ENCODE measurements at places on chromosomes 16 and 17.

- no peak for DNase-seq
Observed at GRCh38 chr17:49910094-49910857, 58.7 kb upstream of the DLX4 start.

DNA sequence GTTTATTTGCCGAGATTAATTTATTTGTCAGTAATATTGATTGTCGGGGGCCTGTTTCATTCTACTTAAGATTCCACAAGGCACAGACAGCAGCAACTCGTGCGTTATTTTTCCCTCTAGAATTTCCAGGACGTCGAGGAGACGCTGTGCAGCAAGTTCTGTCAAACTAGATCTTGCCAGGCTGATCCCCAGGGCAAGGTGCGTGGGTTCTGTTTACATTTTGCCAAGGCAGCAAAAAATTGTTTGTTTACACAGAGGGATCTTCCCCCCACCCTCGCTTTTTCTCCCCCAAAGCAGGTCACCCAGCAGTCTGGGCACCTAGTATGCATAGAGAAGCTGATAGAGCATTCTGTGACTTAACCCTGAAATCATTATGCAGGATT lies 111.4 kb downstream of the IRX3 start:
- DNase-seq = no peak

DNA sequence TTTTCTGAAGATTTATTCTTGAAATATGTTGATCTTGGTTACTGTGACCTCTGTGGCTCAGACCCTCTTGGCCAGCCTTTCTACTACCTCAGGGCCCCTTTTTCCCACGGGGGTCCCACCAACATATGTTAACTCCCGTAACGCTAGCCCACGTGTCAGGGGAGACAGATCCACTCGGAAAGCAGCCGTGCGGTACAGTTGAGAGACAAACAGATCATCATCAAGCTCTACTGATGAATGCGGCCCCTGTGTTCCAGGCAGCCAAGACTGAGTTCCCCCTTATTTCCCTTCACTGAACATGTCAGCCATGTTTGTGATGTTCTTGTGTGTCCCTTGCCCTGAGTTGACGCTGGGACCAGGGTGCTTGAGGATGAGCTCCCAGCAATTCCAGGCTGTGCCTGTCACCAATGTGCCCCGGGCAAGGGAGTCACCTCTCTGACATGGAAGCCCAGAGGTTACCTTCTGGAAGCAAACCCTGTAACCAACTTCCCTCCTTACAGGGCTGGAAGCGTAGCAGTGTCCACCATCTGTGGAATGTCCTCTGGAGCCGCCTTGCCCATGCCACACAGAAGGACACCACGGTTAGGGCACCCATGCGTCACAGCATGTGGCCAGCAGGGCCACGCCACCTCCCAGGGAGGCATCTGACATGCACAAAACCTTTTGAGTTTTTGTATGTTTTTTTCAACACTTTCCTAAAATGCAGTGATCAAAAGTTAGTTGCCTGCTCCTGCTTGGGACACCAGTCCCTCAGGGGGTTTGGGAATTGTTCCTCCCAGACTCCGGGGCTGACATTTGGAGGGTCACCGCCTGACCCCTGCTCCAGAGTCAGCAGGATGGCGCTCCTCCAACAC lies 193.7 kb upstream of the CHMP6 start:
- DNase-seq = no peak

DNA sequence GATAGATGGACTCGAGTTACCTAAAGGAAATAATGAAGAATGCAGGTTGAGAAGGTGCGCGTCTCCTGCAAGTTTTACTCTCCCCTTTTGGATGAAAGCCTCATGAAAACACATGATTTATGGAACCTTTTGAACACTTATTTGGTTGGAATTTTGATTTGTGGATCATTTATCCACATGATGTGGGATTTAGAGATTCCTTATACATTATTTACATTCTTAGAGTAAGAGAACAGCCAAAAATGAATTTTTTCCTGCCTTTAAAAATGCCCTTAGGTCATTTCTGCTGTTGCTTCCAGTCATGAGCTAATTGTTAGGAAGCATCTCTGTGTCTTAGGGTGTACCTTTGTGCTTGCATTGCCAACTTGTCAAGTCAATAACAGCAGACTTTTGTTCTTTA lies 99.9 kb downstream of the RPTOR start:
- peak; percentile 52 for DNase-seq

DNA sequence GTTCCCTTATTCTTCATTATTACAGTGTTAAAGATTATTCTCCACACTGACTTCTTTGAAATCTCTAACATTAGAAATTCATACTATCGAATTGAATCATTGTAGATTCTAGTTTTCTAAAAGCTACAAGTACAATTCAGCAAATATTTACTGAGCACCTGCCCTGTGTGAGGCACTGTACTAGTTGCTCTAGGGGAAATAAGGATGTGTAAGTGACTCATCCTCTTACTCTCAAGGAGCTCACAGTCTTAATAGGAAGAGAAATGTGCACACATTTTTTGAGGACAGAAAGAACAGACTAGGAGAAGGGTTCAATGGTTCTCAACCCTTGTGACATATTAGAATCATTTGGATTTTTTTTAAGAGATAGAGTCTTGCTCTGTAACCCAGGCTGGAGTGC lies 7.7 kb upstream of the SLFN12L start:
- DNase-seq = no peak

DNA sequence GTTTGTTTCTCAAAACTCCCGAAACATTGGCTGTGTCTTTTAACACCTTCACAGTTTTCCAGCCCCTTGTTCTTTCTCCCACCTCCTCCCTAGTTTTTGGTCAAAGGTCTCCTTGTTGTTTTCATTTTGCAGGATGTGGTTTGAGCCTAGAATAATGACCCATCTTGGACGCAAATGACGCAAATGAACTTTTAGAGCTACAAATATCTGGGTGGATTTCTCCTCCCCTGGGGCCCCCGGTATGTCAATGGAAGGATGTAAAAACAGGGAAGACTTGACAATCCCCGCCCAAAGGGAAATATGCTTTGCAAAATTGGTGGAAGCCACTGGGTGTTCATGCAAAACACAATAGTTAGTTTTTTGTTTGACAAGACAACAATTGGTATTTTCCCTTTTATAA lies 236.0 kb upstream of the IRX3 start:
- no peak for DNase-seq

GRCh38 chr16:84607694-84608093 lies 10.2 kb downstream of the COTL1 start:
- no peak for DNase-seq

DNA sequence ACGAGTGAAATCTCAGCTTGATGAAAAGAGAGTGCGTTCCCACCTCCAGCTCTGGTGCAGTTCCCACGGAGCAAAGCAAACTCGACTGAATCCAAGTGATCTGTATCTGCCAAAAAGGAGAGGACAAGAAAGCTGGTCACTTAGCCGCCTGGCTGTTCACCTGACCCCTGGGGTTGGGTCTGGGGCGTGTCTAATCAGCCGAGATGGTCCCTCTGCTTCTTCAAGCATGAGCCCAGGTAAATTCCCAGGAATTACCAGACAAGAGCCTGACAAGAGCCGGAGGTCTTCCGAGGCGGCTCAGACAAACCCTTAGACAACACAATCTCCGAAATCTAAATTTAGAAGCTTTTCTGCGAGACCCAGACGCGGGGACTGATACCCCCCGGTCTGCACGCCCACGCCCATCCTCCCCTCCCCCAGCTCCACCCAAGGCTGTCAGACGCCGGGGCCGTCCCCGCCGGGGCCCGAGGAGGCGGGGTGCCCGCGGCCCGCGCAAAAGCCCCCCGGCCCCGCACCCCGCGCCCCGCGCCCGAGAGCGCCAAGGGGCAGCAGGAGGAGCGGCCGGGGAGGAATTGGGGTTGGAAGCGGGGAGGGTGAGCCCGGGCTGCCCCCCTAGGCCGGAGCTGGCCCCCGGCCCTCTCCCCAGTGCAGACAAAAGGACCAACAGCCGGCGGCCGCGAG lies 674 bp downstream of the ZNF821 start:
- peak; percentile 13 for DNase-seq

DNA sequence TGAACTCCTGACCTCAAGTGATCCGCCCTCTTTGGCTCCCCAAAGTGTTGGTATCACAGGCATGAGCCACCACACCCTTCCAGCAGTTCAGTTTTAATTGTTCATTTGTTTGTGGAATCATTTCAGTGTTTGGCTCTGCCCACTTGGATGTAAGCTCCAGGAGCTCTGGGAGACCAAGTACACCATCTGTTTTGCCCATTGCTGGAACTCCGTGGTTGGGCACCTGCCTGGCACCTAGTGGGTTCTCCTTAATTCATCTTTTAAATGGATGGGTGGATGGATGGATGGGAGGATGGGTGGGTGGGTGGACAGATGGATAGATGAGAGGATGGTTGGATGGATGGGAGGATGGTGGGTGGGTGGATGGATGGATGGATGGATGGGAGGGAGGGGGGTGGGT lies 953 bp upstream of the NECAB2 start:
- no peak for DNase-seq

GRCh38 chr16:50267151-50267631 lies 840 bp downstream of the ADCY7 start:
- no peak for DNase-seq

GRCh38 chr17:82668024-82668630 lies 19.9 kb upstream of the WDR45B start:
- DNase-seq = no peak

- DNase-seq = no peak
Observed at GRCh38 chr16:34802848-34803599, 1343.6 kb downstream of the TP53TG3F start.

DNA sequence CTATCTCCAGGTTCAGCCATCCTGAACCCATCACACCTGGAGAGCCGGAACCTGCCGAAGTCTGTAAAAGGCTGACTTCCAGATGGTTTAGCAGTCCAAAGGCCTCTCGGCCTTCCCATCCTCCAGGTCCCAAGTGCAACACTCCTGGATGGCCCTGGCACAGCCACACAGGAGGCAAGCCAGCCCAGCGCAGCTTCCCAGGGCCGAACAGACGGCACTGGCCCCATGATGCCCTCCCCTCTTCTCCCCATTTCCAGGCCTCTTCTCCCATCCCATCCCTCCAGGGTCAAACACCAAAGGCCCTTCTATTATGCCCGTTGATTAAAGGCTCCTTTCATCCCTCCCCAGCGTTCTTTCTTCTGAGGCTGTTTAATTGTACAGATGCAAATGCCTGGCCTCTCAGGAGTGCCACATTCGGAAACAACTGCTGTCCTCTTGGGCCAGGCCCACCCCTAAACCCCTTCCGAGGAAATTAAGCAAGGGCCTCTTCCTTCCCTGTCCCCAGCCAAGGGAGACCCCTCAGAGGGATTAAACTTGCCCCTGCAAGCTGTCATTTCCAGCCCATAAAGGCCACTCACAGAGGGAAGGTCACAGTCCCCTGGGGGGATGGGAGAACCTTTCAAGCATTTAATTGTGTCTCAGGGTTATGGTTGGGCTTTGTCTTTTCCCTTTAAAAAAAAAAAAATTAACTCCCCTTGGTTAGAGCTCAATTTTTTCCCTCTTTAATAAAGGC lies 30.8 kb downstream of the AXIN2 start:
- no peak for DNase-seq

DNA sequence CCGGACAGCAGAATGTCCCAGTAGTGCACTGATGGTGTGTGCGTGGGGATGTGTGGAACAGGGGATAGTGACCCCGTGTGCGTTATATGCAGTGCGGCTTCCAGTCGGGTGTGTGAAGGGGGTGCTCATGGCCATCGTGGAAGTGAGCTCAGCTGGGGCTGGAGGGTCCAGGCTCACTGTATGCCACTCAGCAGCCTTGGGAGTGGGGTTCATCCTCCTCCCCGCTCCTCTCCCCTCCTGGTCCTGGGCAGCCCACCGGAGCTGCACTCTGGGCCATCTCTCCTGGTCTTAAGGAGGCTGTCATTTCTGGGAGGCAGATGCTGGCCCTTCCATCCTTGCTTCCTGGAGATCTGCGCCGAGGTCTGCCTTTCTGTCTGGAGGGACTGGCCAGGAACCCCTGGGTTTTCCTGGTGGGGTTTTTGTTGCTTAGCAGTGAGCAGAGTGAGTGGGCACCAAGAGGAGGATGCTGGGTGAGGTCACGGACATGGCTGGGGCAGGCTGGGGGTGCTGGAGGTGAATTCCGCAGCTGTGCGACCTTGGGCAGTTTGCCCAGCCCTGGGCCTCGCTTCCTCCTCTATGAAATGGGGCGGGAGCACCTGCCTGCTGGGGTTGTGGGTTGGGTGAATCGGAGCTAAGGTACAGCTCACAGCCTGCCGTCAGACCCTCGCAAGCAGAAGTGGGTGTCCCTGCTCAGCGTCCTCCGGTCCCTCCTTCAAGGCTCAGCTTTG lies 164.1 kb downstream of the SEC14L1 start:
- no peak for DNase-seq

DNA sequence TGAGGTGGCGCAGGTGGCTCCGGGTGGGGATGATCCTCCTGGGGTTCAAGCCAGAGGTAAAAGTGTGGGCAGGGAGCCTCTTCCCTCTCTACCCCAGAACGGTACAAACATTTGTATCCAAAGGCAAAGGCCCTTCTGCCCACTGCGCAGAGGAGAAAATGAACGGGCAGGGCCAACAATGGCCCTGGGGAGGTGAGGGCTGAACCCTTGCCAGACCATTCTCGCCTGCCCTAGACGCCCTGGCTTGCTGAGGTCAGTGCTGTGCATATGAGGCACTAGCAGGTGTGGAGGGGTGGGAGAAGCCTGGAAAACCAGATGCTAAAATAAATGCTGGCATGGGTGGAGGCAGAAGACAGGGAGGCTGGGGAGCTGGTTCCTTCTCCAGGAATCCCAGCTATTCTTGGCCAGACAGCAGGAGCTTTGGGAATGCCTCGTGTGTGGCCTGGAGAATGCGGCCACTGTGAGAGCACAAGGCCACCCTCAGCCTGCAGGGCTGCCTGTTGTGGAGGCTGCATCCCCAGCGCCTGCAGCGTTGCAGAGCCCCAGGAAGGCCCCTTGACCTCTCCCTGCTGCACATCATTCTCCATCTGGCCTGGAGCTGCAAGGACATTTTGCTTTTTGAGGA lies 4.5 kb downstream of the C17orf50 start:
- peak; percentile 45 for DNase-seq

DNA sequence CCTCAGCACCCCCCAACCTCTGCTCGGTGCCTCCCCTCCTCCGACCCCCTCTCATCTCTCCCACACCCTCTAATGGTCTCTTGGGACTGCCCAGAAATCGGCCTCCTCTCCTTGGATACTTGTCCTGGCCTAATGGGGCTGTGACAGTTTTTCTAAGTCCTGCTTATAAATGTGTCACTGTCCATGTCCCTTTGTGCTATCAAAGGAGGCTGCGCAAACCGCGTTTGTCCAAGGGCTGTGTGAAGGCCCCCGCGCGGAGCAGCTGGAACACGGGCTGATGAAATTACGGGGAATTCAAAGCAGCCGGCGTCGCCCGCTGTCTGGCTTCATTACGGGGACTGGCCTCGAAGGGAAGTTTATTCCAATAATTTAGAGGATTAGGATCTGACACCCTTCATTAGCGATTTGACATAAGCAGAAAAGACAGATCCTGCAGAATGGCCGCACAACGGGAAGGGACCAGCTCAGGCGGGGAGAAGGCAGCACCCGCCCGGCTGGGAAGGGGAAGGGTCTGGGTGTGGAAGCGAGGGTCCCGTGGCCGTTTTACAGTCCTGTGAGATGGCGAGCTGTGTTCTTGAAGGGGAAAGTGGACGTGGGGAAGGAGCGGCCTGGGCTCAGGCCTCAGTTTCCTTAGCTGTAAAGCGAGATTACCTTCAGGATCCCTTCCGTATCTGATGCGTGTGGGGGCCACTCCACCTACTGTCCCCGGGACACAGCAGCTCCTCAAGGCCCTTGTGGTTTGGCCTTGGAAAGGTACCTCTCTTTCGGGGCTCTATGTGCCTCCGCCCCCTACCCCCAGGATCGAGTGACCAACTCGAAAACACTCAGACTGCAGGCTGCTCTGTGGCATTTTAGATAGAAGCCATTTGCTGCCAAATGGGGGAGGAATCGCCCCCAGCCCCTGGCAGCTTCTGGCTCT lies 1.6 kb upstream of the WFIKKN2 start:
- no peak for DNase-seq

Measured in fibroblast of skin of abdomen (primary cell).